Testis (tissue), 5 donors: ENCODE measurements at places on chromosomes 2 and 18.
A peak's percentile ranks its signal among the peaks of the same experiment; 100 is the strongest.

GRCh38 chr2:211946960-211947359 is 591.6 kb downstream of the ERBB4 start:
- no peak for DNase-seq

GRCh38 chr2:42048299-42049220 is 739 bp downstream of the PKDCC start:
- DNase-seq: no peak

GRCh38 chr2:47069628-47070154 is 85.4 kb downstream of the STPG4 start:
- DNase-seq: no peak

DNA sequence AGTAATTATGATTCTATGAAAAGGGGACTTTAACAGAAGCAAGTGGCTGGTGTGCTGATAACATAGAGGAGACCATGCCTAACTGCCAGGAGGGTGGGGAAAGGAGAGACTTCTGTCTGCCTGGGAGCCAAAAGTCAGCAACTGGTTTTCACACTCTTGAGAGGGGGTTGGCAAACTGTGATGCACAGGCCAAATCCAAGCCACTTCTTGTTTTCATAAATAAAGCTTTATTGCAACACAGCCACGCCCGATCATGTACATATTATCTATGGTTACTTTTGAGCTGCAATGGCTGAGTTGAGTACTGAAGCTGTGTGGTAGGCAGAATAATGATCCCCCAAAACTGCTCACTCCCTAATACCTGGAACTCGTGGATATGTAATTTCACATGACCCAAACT is 208.4 kb downstream of the LNPK start:
- DNase-seq: no peak

GRCh38 chr2:73243884-73244570 is 9.9 kb downstream of the CCT7 start:
- DNase-seq: no peak

- no peak for DNase-seq
Measured at GRCh38 chr2:82825410-82826090, 1633.5 kb downstream of the SUCLG1 start.

DNA sequence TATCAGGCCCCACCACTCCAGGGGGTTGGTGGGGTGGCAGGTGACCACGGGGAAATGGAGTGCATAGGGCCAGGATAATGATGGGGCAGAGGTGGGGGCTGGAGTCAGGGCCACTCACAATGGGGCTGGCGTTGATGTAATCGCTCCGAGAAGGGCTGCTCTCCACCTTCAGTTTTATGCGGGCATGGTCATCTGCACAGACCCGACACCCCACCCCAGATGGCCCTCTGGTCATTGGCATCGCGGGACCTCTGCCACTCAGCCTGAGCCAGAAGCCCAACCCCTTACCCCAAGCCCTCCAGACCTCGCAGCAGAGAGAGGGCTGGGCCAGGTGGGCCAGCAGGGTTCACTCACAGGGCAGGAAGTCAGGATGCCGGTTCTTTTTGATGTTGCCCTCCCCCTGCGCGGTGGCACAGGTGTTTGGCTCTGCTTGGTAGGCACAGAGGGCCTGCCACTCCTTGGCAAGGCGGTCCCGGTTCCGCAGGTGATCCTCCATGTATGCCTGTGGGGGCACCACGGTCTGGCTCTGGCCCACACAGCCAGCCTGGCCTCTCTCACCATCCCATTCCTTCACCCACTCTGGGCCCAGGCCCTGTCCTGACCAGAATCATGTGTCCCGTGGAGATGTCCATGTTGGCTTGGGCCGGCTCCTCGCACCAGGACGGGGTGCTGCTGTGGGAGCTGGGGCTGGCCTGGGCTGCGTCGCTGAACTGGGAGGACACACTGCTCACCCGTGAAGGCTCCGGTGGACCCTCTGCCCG is 12.4 kb downstream of the PTPRN start:
- no peak for DNase-seq

DNA sequence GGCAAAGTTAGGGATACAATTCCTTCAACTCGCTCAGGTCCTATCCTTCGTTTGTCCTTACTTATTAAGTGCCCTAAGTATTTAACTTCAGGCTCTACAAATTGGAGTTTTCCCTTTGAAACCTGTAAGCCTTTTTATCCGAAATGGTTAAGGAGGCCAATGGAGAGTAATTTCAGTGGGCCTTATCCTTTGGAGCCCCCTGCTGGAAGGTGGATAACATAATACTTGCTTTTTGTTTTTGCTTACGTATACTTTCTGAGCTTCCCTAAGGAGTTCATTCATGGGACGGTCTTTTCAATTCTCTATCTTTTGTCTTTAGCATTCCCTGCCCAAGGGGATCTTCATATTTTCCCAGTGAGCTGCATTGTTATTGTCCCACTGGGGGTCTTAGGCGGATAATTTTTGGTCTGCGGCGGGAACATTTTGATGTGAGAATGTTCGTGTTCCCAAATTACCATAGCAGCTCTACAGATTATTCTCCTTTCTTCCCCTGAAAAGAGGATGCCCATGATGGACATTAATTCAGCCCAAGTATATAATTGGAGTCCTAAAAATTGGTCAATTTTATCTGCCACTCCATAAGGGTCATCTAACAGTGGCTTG is 34.4 kb upstream of the TRAPPC8 start:
- peak; percentile 19 for DNase-seq

DNA sequence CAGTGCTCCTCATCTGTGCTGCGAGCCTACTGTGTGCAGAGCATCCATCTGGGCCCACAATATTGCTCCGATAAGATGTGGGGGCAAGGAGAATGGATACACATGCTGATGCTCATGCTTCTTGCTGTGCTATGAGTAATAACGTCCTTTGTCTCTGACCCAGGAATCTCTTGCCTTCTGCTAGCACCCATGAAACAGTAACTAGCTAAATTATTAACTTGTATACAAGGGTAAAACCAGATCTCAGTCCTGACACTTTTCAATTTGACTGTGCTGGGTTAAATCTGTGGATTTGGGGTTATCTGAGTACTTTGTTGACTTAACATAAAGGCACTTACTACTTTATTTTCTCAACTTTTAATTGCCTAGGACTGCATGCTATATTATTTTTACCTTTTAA is 357.6 kb downstream of the SLC4A3 start:
- no peak for DNase-seq

DNA sequence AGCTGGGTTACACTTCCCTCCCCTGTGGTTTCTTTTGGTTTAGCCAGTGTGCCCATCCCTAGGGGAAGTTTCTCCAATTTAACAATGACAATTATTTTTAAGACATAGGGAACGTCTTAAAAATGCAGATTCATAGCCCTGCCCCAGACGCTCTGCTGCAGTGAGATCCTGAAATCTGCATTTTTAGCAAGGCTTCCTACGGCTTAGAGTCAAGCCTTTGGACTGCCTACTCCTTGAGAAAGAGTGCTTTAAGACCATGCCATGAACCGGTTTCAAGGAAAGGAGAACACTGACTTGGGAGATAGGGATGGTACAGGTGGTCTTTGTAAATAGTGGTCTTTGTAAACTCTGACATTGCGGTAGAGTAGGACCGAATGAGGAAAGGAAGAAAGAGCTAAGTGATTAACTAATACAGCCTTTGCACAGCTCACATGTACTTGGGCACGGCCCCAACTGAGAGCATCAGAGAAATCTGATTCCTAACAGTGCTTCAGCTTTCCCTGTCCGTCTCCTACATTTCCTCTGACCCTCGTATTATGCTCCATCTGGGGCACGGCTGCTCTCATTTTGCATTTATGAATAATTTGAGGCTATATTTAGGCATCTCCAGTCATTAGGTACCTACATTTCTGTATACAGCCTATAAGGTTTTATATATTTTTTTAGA is 217.6 kb upstream of the TANK start:
- DNase-seq: no peak

DNA sequence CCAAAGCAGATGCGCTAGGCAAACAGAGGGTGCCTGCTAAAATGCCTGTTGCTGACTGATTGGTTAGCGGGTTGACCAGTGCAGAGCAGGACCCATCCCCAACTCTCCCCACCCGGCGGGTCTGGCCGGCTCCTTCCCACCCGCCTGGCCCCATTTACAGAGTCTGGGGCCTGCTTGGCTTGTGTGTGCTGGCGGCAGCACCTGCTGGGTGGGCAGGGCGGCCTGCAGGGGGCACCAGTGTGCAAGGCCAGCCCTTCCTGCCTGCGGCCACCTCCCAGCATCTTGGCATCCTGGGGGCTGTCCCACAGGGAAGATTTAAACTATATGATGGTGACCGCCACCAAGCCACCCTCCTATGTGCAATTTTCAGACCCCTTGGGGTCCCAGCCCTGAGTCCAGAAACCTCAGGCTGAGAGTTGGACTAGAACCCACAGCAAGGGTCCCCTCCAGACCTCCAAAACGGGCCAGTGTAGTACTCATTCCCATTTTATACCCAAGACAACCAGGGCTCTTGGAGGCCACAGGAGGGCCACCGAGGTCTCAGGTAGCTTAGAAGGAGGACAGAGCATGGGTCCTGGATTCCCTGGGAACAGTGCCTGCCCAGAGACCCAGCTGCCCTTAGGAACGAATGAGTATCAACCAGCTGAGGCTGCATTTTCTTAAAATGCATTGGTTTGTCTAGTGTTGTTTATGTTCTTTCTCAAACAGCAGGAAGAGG is 173.6 kb downstream of the SMAD7 start:
- DNase-seq: peak; percentile 55

GRCh38 chr18:11823545-11823944 is 27.7 kb upstream of the CHMP1B start:
- DNase-seq: no peak

- DNase-seq: no peak
Measured at GRCh38 chr2:206890179-206890578, 49.1 kb upstream of the CPO start.

DNA sequence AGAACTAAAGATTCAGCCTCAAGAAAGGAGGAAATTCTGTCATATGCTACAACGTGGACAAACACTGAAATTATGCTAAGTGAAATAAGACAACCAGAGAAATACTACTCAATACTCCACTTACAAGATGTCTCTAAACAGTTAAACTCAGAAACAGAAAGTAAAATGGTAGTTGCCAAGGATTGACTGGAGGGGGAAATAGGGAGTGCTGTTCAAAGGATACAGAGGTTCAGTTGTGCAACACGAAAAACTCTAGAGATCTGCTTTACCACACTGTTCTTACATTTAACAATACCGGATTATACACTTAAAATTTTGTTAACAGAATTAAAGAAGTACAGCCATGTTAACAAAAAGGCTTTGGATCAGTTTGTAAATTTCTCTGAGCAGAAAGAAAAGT is 39.8 kb upstream of the C2orf15 start:
- DNase-seq: no peak

- DNase-seq: no peak
Measured at GRCh38 chr18:5021558-5021957, 175.5 kb downstream of the AKAIN1 start.

DNA sequence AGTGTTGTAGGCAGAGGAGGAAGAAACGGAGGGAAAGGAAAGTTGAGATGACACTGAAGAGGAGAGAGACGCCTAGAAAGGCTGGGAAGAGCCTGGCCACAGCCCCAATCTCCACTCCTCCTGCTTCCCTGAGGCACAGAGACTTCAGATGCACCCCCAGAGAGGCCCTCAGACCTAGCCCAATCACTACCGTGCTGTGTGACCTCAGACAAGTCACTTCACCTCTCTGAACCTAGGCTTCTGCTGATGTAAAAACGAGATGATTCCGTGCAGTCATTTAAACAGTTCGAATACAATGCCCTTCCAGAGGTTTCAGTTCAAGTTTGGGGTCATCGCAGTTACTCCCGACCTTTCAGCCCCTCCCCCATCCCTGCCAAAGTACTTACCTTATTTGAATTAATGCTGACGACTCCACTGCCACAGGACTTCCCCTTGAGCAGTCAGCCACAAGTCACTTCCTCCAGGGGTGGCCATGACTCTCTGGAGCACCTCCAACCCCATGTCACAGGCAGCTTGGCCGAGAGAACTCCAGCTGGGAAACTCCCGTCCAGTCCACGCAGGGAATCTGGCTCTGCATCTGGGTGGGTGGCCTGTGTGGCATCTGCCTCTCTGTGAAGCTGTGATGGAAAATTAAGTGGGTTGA is 105.2 kb upstream of the ID2 start:
- no peak for DNase-seq

GRCh38 chr2:12534646-12535263 is 182.0 kb upstream of the TRIB2 start:
- no peak for DNase-seq

DNA sequence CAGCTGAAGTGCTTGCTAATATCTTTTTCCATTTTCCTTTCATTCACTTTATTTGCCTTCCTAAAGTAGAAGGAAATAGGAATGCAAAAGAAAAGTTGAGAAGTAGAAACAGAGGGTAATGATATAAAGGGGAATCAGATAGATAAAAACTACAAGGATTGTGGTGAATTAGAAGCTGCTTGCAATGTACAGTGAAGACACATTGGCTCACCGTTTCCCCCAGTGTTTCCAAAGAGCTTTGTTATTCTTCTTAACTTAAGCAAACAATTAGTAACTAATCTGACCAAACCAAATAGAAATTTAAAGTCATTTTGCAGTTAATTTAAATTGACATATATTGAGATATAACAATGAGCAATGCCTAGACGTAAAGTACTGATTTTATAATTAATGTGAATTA is 63.4 kb downstream of the RELCH start:
- no peak for DNase-seq

DNA sequence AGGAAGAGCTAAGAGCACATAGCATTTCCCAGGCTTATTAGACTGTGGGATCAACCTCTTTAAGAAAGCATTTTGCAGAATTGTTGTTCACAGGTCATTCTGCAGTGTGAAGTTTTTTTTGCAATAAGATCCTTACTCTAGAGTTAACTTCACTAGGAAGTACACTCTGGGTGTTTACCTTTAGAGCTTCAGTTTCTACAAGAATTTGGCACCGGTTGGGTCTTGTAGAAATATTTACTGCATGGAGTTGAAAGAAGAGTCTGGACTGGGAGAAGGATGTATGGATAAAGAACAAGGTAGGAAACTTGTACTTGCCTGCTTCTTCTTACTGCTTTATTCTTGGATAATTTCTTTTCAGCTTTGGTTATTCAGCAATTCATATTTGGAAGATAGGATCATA is 944.9 kb upstream of the GYPC start:
- no peak for DNase-seq

DNA sequence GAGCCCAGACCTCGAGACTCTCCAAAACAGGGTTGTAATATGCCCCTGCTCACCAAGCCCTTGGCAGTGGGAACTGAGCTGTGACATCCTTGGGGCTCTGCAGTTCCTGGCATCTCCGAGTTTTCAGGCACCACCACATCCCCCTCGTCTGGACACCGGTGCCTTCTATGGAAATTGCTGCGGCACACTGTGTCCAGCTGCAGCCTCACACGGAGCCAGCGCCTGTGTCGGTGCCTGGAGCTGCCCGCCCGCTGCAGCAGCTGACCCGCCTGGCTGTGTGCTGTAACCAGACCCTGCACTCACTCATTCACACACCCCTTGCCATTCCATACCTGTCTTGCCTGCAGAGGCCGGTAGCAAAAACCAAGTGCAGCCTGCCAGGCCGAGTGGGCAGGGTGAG is 11.8 kb downstream of the IWS1 start:
- no peak for DNase-seq

GRCh38 chr2:150063432-150063889 is 424.0 kb downstream of the RND3 start:
- DNase-seq: no peak

- peak; percentile 58 for DNase-seq
Measured at GRCh38 chr2:218387369-218388194, 5.5 kb downstream of the SLC11A1 start.
